AG20443 (cell line): ENCODE measurements at places on chromosomes 12 and 14.

GRCh38 chr14:104461676-104462449 lies 117.7 kb upstream of the C14orf180 start:
- no peak for DNase-seq

GRCh38 chr14:77442196-77442595 lies 15.2 kb downstream of the VIPAS39 start:
- DNase-seq = no peak

GRCh38 chr12:64672925-64673409 lies 62.7 kb downstream of the RASSF3 start:
- DNase-seq = no peak

- DNase-seq = peak; percentile 18
Observed at GRCh38 chr12:104055686-104056388, 5.8 kb upstream of the GLT8D2 start.

DNA sequence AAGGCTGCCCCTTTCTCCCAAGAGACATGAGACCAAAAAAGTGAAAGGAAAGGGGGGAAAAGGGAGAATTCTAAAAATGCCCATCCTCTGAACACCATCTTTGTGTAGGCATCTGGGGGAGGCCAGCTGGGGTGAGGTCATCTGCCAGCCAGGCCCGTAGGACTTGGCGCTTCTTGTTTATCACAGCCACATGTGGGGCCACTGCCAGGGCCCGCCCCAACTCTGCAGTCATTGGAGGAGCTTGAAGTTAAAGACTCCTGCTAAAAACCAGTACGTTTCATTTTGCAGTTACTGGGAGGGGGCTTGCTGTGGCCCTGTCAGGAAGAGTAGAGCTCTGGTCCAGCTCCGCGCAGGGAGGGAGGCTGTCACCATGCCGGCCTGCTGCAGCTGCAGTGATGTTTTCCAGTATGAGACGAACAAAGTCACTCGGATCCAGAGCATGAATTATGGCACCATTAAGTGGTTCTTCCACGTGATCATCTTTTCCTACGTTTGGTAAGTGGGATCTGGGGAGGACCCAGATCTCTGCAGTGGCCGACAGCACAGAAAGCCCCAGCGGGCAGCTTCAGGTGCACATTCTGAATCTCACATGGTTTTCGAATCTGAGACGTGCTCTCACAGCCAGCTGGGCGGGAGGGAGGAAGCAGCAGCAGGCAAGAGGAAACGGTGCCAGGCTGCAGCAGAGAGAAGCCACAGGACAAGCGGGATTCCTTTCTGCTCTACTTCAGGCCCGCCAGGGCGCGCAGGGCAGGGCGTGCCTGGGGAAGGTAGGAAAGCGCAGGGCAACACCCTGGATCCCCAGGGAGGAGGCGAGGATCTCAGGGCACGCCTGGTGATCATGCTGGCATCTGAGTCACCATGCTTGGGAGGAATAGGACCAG lies at the start of gene P2RX7:
P2RX7 (plus strand) TSS at position 276 of the 881 bp plus-strand sequence; CDS start at position 371, 95 bp downstream.
- peak; percentile 83 for DNase-seq

GRCh38 chr12:79691511-79692248 lies 916 bp upstream of the PAWR start:
- peak; percentile 31 for DNase-seq

GRCh38 chr14:77593501-77593961 lies 22.9 kb downstream of the SPTLC2 start:
- DNase-seq = no peak

DNA sequence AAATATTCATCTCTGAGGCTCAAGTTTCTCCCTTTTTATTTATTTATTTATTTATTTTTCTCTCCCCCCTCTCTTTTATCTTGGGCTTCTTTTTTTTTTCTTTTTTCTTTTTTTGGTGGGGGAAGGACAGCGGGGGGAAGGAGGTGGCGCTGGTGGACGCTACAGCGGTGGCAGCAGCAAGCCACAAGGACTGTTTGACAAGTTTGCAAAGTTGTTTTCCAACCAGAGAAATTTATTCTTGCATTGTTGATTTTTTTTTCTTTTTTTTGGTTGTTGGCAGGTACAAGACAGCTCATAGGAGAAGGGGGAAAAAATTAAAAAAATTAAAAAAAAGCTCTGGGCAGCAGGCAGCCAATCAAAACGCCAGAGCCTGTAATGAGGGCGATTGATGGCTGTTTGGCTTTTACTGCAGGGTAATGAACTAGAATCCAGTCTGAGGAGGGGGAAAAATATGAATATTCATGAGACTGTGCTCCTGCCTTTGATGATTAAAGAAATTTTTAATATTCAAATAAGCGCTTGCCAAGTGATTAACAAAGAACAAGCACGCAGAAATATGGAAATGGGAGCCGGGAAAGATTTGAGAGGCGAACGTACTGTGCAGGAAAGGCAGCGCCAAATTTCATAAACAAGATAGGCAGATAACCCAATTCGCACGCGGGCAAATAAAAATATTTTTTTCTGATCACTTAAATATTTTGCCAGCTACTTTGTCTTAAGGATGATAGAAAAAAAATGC lies 36.2 kb downstream of the BCL11B start:
- no peak for DNase-seq

- DNase-seq = peak; percentile 61
Observed at GRCh38 chr14:85528080-85528896, 1.7 kb upstream of the FLRT2 start.

DNA sequence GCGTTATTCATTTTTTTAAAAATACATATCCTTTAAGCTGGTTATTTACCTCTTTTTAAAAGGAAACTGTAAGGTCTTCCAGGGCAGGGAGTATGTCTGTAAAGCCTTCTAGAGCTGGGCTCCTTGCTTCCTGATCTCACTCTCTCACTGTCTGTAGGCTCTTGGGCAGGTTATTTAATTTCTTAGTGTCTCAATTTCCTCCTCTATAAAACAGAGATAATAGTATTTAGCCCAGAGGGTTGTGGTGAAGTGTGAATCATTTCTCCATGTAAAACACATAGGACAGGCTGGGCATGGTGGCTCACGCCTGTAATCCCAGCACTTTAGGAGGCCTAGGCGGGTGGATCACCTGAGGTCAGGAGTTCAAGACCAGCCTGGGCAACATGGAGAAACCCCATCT lies 25.9 kb upstream of the LTA4H start:
- no peak for DNase-seq

GRCh38 chr12:123813349-123813748 lies 51.2 kb downstream of the DNAH10 start:
- peak; percentile 69 for DNase-seq

DNA sequence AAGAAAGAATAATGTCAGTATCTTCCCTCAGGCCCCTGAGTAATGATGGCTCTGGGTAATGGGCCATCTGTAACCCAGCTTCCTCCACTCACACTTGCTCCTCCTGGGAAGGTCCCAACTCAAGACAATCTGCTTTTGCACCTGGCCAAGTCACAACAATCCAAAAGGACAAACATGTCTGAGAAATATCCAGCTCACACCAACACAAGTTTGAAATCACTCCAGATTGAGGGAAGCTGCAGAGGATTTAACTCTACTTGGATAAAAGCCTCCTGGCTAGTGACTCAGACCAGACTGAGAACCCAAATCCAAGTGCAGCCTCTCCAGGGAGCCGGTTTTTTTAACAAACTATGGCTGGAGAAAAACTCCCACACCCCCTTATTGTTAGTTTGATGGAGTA lies 34.2 kb downstream of the RTRAF start:
- DNase-seq = peak; percentile 84

- peak; percentile 10 for DNase-seq
Observed at GRCh38 chr14:104650981-104651875, 38.2 kb upstream of the INF2 start.

- no peak for DNase-seq
Observed at GRCh38 chr14:66944872-66945271, 244.4 kb upstream of the GARIN2 start.

DNA sequence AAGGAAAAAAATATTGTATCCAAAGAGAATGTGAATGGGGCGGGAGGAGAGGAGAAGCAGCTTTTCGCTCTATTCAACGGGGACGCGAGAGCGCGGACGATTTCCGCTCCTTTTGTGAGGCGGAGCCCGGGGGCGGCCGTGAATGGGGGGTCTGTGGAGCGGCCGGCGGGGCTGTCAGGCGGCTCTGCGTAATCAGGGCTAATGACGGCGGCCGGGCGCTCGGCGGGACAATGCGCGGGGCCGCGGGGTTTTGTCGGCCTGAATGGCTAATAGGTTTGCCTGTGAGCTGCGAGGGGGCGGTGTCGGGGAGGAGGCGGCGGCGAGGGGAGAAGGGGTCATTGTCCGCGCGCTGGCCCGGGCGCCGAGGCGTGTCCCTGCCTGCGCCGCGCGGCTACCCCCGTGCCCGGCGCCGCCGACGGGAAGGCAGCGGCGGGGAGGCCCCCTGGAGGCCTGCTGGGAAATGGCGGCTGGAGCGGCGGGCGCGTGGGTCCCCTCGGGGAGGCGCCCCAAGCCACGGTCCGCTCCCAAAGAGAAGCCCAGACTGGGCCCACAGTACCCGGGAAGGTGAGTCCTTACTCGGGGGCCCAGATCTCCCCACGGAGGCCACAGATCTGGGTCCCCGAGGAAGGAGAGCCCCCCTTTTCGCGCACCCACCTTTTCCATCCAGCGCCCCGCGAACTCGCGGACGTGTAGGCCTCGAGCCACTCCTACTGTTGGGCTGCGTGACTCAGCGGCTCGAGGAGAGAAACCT lies 6.0 kb downstream of the SIX6 start:
- peak; percentile 49 for DNase-seq

DNA sequence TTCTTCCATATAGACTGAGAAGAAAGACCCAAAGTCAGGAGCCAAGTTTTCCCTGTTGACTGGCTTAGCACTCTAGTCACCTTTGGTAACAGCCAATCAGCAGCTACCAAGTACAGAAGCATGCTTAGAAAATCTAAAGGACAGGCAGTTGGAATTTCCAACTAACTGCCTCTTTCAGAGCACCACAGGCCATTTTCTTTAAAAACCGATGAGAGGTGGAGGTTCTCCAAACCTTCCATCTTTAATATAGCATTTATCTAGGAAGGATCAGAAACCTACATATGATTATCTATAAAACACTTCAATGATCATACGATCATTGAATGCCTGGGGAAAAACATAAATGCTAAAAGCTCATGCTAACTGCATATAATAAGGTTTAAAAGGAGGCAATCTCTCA lies at the start of gene CATSPERB:
CATSPERB (minus strand) TSS at position 101 of the 400 bp plus-strand sequence. CDS start 2,607 bp downstream, outside the sequence.
- DNase-seq = no peak

GRCh38 chr12:95446506-95446900 lies 27.4 kb upstream of the METAP2 start:
- peak; percentile 33 for DNase-seq

- no peak for DNase-seq
Observed at GRCh38 chr12:124917841-124918621, 3.6 kb upstream of the UBC start.

DNA sequence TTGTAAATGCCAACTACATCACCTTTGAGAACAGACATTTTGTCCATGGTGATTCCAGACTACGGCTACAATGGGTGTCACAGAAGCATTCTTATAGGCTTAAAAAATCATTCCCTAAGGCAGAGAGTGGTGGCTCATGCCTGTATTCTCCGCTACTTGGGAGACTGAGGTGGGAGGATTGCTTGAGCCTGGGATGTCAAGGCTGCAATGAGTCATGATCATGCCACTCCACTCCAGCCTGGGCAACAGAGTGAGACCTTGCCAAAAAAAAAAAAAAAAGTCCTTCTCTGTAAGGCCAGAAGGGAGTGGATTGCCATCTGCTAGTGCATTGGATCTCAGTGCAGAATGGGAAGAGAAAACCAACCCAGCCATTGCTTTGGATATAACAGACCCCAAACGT lies 522.5 kb downstream of the VRK1 start:
- no peak for DNase-seq

DNA sequence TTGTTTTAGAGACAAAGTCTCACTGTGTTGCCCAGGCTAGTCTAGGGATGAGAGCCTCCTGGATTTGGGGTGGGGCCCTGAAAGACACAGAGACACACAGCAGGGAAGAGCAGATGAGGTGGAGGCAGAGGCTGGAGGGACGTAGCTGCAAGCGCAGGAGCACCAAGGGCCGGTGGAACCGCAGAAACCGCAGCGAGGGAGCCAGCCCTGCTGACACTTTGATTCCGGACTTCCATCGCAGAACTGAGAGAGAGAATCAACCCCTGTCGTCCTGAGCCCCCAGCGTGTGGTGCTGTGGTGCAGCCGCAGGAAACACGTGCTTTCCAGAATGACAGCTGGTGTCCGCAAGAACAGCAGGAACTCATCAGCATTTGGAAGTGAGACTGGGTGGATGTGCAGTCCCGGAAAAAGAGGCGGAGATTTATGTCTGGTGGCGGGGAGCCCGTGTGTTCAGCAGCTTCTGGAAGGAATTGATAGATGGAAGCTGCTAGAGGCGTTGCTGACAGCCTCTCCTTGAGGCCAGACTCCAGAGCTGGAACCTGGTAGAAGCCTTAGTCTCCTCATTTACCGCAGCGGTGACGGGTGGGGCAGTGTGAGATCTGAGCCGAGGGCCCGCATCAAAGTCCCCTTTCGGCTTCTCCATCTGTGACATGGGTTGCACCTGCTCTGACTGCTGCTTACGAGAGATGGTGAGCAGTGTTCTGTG lies 21.9 kb upstream of the KLC1 start:
- peak; percentile 92 for DNase-seq

DNA sequence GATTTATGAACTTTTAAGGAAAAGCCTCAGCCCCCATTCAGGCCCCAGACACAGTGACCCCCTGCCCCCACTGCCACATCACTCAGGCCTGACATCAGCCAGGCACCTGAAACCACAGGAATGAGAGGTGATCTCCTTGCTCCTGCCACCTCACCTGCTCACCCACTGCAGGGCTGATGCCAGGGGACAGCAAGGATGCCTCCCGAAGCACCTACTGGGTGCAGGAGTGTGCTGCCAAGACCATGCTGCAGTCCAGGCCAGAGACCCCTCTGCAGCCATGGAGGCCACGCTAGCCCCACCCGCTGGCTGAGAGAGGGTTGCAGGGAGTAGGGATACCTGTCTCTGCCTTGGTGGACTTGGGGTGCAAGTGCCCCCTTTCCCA lies 18.6 kb upstream of the KRT7 start:
- DNase-seq = no peak

- peak; percentile 18 for DNase-seq
Observed at GRCh38 chr12:76586764-76587395, 27.3 kb upstream of the OSBPL8 start.

DNA sequence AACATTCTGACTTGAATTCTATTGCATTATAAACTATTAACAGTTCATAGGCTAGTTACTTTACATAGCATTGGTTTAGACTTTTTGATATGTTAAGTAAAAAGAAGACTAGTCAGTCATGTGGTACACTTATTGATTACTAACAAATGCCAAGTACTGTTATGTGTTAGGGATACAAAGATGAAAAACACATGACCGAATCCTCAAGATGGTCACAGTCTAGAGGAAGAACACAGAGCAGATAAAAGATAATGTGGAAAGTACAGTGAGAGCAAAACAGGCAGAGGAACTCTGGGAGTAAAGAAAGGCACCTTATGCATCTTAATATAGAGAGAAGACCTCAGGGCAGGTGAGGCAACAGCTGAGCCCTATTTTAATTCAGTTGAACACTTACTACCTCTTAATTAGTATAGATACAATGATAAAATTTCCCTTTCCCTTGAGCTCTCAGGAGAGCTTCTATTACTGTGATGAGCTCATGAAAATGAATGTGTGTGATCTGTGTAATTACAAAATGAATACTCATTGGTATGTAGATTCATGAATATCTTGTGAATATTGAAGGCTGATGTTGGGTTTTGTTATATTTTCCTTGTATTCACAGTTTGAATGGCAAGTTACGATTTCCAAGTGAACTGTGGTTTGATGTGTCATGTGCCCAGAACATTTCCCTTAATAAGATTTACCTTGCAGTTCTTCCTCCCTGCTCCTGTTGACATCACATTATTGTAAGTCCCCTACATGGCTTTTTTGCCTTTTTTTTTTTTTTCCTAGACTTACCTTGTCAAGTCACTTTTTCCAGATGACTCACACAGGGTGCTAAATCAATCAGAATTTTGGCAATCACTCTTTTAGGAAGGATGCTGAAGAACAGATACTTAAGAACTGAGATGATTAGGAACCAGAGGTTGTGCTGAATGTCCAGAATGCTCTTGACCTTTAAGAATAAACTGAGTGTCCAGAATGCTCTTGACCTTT lies 29.5 kb upstream of the MSRB3 start:
- DNase-seq = no peak
